ENCODE measurements at places on chromosomes 7 and 10.

GRCh38 chr7:71625545-71625944, 493.6 kb downstream of the GALNT17 start:
- DNase-seq: peak; percentile 25

- no peak for DNase-seq
These were observed 67.6 kb upstream of the CTNNA3 start for GRCh38 chr10:67763499-67764011.

DNA sequence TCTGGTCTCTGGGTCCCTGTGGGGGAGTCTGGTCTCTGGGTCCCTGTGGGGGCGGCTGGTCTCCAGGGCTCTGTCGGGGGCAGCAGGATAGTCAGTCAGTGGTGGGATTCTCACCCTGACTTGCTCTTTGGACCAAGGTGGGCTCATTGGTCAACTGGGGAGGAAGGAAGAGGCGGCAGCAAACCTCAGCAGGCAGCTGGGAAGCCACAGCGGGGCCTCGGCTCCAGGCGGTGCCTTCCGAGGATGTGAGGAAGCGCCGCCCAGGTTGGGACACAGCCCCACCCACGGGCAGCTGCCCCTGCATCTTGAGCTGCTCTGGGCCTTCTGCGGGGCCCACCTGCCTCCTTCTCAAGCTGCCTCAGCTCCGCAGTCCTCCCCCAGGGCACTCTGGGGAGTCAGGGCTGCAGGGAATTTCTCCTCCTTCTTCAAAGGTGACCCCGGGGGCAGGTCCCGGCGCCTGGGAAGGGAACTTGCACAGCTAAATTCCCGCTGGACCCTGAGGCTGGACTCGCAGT, 20.4 kb upstream of the KNDC1 start:
- DNase-seq: no peak

DNA sequence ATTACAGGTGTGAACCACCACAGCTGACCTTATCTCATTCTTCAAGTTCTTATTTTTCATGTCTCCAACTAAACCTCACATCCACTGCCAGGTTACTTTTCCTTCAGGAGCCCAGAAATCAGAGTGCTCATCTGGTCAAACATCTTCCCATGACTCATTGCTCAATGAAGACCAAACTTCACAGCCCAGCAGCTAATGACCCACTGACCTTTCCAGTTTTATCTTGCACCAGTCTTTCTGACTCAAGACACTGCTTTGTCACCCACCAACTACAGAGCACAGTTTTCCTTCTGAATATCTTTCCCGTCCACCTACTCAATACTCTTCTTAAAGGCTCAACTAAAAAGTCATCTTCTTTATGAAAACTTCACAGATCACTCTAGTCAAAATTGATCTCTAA, 245.1 kb downstream of the CHCHD3 start:
- no peak for DNase-seq

GRCh38 chr7:748446-748845, 21.4 kb upstream of the PRKAR1B start:
- DNase-seq: no peak

DNA sequence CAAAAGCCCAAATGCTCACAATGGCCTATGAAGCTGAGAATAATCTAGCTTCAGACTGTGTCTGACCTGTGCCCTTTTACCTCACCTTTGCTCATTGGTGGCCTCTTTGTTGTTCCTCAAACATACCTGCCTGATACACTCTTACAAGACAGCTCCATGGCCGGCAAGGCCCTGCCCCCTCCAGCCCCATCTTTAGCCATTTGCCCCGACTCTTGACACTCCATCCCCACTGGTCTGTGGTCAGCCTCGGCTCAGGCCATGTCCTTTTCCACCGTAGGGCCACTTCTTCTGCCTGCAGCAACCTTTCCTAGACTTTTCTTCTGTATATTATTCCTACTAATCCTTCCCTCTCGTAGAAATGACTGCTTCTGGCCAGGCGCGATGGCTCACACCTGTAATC, 265.2 kb downstream of the RPS24 start:
- DNase-seq: no peak

DNA sequence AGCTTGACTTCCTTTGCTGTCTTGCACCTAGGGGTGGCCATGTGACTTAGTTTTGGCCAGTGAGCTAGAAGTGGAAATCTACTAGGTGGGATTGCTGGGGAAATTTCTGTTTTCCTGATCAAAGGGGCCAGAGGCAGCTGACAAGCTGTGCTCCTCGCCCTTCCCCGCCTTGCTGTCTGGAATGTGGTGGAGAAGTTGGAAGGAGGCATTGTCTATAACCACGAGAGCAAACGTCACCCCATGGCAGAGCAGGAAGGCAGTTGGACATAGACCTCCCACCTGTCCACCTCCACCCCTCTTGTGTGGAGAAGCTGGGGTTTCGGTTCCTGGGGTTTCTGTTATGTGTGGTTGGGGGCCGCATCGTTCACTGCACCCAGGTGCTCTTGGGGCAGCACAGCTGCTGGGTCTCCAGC, 7.3 kb downstream of the SFRP5 start:
- no peak for DNase-seq

DNA sequence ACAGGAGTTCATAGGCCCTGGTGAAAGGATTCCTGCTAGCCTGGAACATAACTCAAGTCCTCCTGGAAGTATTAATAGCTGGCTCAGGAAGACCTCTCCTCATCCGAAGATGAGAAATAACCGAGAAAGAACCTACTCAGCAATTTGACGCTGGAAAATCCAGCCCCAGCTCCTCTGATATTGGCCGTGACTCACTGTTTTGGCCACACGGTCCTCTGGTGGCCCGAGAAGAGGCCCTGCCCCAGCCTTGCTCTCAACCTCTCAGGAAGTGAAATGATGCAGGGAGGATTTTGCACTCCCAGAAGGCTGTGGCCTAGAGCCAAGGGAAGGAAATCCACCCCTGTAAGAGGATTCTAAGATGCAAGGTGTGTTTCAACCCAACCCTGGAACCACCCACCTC, 121.6 kb downstream of the MTPAP start:
- DNase-seq: no peak

DNA sequence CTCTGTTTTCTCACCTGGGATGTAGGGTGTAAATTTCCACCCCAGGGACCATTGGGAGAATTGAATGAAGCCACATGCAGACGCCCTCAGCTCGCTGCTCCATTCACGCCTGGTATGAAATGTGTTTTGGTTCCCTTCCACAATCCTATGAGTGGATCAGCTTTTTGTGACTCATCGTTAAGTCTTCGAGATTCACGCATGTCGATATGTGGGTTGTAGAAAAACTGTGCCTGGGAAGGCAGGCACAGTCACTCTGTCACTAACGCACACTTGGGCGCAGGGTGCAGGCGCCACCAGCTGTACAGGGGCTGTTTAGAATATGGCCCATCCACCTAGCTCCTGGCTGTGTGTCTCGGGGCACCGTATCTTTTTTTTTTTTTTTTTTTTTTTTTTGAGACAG, 64.2 kb upstream of the SH2B2 start:
- DNase-seq: no peak

DNA sequence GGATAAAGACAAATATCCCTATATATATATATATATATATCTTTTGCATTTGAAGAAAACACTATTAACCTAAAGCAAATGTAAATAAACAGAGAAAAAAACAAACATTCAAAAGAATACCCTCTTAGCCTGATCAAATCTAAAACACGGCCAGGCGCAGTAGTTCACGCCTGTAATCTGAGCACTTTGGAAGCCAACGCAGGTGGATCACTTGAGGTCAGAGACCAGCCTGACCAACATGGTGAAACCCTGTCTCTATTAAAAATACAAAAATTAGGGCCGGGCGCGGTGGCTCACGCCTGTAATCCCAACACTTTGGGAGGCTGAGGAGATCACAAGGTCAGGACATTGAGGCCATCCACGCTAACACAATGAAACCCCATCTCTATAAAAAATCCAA, 9.2 kb downstream of the ANXA7 start:
- DNase-seq: no peak

DNA sequence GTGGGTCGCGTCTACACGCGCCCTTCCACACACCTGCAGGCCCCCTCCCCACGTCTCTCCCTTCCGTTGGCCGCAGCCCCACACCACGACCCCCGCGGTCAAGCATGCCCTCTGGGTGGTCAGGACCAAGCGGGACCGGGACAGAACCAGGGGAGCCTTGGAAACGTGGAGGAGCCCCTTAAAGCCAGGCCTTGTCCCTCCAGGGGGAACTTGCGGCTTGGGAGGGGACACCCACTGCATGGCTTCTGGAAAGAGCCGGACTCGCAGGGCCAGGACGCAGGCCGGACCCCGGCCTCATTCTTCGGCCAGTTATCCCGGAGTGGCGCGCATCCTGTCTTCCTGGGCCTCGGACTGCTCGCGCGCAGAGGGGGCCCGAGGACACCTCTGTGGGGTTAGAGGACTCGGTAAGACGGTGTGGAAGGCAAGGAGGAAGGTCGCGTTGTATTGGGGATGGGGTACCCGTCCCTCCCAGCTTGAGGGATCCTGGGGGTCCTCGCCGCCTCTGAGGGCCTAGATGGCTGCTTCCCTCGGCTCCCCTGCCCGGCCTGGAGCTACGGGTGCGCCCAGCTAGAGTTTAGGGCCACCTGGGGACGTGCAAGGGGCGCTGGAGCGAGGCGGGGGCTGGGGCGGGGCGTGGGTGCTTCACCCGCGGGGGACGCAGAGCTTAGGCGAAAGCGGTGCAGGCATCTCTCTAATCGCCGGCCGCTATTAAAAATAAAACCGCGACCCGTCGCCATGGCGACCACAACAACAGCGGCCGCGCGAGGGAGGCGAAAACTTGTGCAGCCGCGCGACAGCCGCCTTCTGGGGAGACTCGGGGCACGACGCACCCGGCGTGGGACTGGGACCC, 1.8 kb upstream of the PDGFA start:
- no peak for DNase-seq
